ENCODE measurements at places on chromosomes 1 and 21.
A peak's percentile ranks its signal among the peaks of the same experiment; 100 is the strongest.

DNA sequence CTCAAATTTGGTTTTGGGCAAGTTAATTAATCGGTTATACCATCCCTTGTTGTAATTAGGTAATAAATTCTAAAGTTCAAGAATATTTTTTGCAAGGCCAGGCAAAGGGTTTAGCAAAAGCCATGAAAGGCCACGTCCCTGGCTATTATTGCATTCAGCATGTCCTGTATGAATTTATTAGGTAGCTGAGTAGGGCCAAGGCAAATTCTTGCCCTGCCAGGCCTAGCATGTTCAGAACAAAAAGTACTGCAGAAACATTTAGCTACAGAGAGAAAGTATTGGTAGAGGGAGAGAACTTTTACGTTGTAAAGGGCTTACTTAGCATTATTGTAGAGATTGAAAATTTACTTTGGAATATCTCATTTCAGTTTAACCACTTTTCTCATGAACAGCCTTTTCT, 94.4 kb downstream of the PATJ start:
- no peak for DNase-seq

- peak; percentile 50 for DNase-seq
Observed at GRCh38 chr1:40532844-40533424, 1.5 kb downstream of the ZNF684 start.

DNA sequence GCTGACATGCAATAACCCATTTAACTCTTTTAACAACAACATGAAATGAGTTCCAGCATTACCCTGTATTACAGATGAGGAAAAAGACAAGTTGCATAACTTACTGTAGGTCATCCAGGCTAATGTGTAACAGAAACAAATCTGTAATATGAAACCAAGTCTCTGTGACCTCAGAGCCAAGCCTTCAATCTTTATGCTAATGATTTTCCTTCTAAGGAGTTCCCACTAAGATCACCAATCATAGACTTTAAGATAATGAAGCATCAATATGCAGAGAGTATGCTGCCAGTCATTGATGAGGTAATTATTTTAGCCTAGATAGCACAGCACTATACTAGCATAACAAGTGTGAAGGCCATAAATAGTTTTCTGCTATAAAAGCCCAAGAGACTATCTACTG, 35.6 kb upstream of the RNPC3 start:
- DNase-seq, result no peak

DNA sequence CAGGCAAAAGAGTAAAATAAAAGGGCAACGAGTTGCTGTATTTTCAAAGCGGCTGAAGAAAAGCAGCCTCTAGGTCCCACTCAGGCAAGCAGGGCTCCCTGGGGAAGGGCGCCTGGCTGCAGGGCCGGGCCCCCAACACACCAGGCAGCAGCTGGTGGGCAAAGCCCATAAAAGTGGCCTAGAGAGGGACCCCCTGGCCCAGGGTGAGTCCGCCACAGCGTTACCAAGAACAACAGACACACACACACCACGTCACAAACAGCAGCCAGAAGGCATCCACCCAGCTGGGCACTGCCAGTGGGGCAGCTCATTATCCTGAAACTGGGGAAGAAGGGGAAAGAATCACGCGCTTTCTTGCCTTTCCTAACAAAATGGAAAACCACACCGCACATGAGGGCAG, 4.7 kb downstream of the SUMO3 start:
- DNase-seq, result no peak

DNA sequence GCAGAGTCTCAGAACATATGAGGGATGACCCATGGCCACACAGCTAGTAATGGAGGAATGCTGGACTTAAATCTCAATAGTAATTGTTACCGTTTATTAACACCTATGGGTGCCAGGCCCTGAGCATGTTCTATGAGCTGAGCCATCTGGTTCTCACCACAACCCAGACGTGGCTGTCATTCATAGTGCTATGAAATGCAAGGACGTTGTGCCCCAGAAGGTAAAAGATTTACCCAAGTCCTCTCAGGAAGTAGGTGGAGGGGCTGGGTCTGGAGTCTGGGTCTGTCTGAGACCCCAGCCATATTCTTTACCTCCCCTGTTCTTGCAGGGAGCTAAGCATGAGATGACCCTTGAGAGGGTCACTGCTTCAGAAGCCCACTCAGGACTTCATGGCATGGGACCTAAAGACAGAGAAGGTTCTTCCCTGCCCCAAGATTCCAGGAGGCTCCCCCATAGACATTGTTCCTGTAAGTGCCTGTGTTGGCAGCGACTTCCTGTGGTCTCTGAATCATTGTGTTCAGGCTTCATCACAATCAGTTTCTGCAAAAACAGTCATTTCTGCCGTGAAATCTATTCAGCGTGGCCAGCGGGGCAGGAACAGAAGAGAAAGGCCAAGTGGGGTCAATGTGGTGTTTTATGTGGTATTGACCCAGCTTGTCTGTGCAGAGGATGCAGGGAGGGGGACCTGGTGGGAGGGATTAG, 475.4 kb downstream of the PTPRU start:
- no peak for DNase-seq

DNA sequence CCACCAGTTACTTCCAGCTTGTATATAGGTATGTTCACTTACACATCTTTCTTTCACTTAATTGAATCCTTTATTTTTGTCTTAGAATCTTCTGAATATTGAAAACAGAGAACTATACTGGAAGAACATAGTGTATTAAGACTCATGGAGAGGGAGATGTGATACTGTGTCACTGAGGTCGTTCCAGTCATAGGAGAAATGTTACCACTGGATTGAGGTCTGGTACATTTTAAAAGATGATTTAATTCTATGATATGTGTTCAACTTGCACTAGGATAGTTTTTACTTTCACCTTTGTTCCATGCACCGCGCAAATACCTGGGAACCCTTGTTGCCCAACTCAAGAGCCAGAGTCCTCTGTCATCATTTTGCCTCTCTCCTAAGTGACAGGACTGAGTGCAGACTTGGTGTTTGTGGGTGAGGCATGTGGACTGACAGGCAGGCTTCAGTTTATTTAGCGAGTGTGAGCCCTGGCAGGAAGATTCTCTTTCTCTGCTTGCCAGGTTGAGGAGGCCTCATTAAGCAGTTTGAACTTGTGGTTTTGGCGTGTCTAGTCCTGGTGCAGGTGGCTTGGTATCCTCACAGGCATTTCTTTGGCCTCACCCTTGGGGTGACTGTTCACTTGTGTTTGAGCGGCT, 63.7 kb downstream of the DYRK1A start:
- DNase-seq, result no peak

DNA sequence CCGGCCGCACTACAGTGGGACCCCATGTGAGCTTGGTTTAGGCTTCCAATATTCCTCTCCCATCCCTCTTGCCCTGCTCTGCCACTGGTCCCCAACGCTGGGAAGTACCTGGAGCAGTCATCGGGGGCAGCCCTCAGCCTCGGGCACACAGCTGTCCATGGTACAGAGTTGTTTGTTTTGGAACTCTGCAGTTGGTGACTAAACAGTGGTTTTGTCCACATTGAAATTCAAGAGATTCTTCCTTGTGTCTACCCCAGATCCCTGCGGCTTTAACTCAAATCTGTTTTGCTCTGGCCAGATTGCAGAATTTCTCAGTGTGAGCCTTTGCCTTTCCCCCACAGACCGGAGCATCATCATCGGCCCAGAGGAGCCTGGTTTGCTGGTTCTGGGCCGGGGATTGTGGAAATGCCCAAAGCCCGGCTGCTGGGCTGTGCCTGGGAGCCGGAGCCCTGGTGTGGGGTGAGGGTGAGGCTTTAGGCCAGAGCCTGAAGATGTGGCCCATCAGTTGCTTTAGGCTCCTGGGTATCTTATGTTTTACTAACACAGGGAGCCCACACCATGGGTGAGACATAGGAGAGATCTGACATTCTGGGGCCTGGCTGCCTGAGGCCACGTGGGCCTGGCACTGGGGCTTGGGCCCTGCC, 93.2 kb downstream of the ARHGEF10L start:
- DNase-seq, result no peak

- no peak for DNase-seq
Observed at GRCh38 chr1:198904321-198904720, 265.5 kb downstream of the PTPRC start.

GRCh38 chr1:193412748-193413147, 226.3 kb upstream of the B3GALT2 start:
- DNase-seq, result no peak

DNA sequence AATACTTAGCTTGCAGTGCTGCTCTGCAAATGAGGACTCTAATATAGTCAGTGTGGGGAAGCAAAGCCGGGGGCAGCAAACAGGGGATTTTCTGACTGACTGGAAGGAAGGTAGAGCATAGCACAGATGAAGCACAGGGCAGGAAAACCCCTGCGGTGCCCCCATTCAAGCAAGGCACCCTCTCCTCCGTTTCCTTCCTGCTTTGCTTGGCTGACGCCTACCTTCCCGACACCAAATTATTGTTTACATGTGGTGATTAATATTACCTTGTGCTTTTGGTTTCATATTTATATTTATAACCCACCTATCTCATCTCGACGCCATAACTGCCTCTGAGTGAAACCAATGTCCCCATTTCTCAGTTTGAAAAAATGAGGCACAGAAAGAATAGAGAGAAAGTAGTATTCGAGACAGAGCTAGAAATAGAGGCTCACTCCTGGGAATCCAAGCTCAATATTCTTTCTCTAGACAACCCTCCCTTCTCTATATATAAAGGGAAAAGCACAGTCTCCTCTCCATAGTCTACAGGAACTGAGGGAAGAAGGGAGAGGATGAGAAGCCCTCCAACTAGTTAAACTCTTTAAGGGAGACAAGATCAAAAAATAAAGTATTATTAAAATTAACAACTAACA, 41.3 kb downstream of the PIK3C2B start:
- no peak for DNase-seq

- DNase-seq, result no peak
Observed at GRCh38 chr1:244088161-244088560, 37.1 kb downstream of the ZBTB18 start.

DNA sequence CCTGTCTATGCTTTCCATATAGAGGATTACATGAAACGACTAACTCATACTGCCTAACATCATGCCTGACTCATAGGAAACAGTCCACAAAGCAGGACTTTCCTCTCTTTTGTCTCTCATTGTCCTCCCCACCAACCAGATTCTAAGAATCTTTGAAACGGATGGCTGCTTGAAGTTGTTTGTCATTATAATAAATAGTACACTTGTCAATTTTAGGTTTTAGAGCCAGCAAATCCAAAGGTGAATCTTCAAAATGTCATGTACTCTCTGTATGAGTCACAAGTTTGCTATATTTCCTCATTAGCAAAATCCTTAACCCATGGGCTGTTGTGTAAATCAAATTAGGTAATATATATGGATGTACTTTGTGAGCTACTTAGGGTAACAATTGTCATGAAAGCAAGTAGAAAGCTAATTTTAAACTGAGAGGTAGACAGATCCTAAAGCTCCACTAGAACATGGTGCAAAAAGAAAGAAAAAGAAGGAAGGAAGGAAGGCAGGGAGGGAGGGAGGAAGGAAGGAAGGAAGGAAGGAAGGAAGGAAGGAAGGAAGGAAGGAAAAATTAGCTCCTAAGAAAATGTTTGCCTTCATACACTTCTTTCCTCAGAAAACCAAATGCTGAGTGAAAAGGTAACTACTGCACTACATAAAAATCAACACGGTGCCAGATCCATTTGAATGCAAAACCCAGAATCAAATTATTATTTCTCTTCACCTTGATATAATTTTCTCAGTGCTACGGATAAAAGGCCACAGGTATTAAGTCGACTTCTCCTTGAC, 129.5 kb upstream of the PRMT6 start:
- DNase-seq, result no peak

DNA sequence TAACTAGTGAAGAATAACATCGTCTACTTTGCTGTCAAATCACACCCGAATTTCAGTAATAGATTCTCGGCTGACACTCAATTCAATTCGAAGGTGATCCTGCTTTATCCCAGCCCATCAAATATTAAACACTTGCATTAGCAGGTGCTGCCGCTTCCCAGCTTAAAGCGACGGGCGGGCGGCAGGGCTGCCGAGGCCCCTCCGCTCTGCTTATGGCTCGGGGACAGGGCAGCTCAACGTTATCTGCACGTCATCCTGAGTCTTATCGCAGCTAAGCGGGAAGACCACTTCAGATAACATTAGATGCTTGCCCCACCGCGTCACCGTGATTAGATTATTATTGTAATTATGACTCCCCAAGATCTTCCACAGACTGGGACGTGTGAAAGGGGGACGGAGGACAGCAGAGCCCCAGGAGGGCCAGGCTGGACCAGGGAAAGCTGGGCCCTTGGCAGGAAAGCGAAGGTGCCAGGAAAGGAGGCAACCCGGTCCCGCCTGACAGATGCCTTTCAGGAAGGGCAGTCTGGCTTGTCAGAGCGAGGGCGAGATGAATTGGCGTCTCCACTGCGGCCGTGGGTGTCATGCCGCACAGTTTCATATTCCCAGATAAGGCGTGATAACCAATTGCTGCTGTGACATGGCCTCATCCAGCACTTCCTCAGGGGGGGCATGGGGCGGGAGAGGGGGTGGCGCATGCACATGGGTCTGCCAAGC, 37.0 kb downstream of the DMAP1 start:
- no peak for DNase-seq

DNA sequence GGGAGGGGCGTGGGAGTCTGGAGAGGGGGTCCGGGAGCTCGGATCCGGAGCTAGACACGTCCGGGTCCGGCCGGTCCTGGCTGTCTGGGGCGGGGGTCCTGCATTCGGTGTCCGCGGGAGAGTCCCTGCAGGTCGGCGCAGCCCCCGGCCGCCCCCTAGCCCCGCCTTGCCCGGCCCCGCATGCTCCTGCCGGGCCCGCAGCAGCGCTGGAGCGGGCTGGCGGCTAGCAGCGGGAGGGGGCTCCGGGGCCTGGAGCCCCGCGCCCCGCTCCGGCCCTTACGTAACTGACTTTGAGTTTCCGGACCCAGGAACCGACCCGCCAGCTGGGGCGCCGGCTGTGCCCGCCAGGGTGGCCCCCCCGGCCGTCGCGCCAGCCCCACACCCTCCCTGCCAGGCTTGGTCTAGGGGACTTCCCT, 26.9 kb upstream of the EPB41 start:
- DNase-seq, result peak; percentile 30

DNA sequence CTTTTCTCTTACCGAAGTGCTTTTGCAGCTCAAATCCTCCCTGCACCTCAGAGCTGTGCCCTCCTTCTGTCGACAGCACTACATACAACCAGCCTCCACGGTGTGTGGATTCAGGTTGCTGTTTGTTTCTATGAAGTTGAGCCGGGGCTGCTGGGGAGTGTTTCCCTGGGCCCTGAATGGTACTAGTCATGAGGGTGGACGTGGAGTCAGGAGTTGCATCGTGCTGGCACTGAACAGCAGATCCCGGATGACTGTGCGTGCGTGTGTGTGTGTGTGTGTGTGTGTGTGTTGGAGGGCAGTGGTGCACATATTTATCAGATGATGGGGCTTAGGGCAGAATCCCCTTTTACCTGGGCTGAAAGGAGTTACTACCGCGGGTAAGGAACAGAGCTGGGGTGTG, 47.0 kb downstream of the ACTL8 start:
- DNase-seq, result no peak
